ENCODE measurements at places on chromosomes 12 and 14.

DNA sequence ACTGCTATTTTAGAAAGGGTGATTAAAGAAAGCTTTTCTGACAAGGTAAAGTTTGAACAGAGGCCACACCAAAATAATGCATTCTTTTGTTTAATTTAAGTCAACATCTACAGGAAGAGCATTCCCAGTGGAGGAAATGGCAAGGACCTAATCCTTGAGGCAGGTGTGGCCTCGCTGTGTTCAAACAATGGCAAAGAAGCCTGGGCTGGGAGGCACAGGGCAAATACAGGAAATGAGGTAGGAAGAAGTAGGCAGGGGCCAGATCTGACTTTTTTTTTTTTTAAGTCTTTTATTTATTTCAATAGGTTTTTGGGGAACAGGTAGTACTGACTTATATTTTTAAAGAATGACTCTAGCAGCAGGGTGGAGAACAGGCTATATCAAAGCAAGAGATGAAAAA lies 53.5 kb downstream of the ARMH4 start:
- no peak for DNase-seq

- peak; percentile 72 for DNase-seq
These were observed 2.8 kb upstream of the CDKL1 start for GRCh38 chr14:50399251-50400032.

DNA sequence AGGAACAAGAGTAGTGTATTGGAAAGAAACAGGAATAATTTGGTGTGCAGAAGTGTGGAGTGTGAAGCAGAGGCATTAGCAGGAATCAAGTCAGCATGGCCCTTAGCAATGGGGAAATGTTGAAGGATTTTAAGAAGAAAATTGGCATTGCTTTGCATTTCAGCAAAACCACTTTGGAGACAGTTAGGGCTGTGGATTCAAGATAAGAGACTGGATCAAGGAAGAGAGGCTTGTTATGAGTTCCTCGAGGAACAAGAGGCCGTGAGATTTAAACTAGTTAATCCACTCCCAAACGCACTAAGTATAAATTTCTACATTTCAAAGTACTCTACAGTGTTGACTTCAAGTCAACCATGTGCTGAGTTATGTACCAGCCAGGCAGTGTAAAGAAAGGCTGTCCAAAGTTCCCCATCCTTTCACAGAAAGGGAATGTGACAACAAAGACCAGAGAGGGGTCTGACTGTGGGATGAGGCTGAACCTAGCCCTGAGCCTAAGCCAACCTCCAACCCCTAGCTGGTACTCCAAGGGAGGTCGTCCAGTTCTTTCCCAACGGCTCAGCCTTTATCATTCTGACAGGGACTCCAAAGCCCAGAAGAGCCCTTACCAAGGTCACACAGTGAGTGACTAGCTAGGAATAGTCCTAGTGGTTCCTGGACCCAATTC lies 91.2 kb upstream of the BMP4 start:
- DNase-seq: no peak

GRCh38 chr12:6941267-6941666 lies 2.3 kb upstream of the RNU7-1 start:
- DNase-seq: no peak

DNA sequence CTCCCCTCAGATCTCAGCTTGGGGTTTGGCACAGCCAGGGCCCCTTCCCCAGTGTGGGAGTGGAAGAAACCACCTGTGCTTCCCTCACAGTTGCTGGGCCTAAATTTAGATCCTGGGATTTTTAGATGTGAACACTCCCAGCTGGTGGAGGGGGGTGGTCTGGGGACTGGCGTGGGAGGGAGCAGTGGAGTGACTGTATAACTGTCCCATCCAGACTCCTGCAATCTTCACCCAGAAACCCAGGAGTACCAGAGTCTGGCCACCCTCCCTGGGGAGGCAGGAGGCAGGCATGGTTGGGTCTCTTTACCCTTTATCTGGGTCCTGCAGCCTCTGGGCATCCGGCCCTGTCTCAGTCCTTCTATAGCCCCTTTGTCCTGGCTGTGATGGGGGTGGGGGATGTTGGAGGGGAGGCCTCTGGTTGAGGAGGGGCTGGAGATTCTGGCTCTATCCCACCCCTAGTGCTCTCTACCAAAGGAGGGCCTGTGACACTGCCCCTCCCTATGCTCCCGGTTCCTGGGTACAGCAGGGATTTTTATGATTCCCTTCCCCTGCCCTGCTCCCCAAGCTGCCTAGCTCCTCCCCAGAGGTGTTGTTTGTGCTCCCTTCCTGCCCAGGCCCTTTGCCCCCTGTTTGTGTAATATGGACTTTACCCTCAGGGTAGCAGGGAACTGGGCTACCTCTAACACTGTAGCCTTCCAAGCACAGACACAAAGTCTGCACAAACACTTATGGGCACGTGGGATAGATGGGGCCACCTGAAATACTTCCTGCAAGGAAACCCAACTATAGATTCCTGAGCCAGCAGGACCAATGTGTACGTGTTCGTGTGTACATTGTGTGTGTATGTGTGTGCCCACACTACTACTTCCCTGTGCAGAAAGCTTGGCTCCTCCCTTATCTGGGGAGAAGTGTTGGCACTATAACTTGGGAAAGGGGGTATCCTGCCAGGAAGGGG lies 1.7 kb downstream of the ERBB3 start:
- no peak for DNase-seq

DNA sequence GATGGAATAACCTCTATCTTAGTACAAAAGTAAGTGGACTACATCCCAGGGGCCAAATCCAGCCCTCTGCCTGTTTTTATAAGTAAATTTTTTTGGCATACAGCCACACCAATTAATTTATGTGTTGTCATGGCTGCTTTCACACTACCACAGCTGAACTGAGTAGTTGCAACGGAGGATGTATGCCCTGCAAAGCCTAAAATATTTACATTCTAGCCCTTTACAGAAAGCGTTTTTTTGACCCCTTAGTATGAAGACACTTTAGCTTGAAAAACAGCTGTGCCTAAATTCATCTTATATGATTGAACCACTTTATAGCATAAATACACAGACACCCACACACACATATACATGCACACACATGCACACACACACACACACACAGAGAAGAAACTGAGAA lies 501.6 kb downstream of the EGLN3 start:
- no peak for DNase-seq

DNA sequence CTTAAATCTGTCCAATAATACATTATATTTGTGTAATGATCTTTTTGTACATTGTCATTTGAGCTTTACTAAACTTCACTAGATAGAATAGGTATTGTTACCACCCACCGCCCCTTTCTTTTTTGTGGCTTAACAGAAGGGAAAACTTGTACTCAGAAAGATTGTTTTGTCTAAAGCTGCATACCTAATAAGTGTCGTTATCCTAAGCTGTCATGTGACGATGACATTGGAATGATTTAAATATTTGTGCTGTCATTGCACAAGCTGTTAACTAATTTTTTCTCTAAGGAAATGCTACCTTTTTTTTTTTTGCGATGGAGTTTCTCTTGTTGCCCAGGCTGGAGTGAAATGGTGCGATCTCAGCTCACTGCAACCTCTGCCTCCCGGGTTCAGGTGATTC lies 3.6 kb downstream of the DIP2B start:
- no peak for DNase-seq

- DNase-seq: peak; percentile 86
These were observed 57.2 kb upstream of the AEBP2 start for GRCh38 chr12:19382111-19382526.

GRCh38 chr14:68376067-68376779 lies 416.6 kb downstream of the ZFP36L1 start:
- no peak for DNase-seq

GRCh38 chr14:57987051-57987450 lies 121.2 kb upstream of the SLC35F4 start:
- DNase-seq: no peak

- no peak for DNase-seq
These were observed 1.6 kb upstream of the TFCP2 start for GRCh38 chr12:51174501-51174900.
